ENCODE measurements at places on chromosomes 16 and 17.

GRCh38 chr17:38852771-38853291 is 690 bp downstream of the RPL23 start:
- DNase-seq: peak; percentile 47

- DNase-seq: no peak
Measured at GRCh38 chr16:46650254-46650623, 29.1 kb upstream of the SHCBP1 start.

- DNase-seq: no peak
Measured at GRCh38 chr16:6751191-6751590, 581.5 kb upstream of the RBFOX1 start.

DNA sequence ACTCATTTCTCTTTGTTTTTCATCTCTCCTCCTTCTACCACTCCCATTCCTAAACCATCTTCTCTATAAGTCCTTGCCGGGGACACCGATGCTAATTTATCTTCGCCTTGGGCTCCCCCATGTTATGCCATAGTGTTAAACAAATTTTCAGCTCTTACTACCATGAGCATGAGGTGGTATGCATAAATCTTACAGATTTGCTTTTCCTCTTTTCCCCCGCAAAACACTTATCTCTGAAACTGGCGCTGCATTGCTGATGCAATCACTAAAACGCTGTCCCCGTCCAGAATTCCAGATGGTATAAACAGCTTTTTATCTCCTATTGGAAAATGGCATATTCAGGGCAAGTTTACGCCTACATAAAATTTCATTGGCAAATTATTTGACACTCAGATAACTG is 673.6 kb upstream of the CDH8 start:
- no peak for DNase-seq

DNA sequence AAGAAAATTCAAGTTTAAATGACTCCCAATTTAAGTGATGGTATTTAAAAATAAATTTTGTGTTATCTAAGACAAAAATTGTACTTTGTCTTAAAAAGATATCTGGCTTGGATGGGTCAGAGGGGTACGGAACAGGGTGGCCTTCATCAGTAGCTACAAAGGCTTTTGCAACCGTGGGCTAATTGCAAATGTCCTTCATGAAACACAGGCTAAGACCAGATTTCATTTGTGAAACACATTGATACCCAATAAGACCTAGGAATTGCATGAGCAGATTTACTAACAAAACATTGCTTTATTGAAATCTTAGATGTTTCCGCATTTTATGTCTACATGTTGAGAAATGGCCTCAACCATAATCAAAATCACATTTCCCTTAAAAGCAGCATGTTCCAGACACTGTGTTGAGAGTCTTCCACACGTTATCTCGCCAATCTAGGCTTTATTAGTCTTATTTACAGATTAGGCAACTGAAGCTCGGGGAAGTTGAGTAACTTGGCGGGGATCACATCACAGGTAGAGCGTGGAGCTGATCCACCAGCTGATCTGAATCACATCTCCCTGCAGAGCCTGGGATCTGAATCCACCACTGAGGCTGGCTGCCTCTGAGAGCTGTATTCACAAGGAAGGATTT is 21.8 kb downstream of the FBXO39 start:
- no peak for DNase-seq

DNA sequence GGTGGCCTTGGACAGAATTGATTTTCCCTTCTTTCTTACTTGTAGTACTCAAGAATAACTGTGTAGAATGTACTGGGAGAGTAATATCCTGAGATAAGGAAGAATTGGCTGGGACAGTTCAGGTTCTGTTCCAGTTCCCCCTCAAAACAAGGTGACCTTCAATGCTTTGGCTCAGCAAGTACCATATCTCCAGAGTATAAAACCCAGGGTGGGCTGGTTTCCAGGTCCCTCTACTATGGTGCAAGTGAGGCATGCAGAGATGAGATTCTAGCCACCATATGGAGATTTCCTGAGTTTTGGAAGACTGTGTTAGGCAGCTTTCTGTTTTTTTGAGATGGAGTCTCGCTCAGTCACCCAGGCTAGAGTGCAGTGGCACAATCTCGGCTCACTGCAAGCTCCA is 18.1 kb upstream of the DLX3 start:
- DNase-seq: no peak

- DNase-seq: no peak
Measured at GRCh38 chr17:7352910-7353635, 1.1 kb downstream of the KCTD11 start.

DNA sequence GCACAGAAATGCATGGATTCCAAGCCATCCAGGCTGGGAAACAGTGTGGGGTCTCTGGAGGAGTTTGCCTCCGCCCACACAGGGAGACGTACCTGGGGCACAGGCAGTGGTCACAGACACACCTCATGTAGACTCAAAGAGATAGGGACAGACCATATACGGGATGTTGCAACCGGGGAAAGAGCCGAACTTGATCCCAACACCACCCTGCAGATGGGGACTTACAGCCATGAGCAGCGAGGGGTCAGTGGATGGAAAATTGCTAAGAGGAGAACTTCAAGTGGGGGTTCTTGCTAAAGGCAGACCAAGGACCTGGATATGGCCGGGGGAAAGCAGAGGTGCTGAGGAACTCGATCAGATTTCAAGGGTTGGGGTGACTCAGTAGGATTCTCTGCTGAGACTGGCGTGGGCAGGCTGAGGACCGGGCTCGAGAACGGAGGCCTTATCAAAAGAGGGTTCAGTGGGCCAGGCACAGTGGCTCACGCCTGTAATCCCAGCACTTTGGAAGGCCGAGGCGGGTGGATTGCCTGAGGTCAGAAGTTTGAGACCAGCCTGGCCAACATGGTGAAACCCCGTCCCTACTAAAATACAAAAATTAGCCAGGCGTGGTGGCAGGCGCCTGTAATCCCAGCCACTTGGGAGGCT is 12.0 kb upstream of the DNAH17 start:
- no peak for DNase-seq

DNA sequence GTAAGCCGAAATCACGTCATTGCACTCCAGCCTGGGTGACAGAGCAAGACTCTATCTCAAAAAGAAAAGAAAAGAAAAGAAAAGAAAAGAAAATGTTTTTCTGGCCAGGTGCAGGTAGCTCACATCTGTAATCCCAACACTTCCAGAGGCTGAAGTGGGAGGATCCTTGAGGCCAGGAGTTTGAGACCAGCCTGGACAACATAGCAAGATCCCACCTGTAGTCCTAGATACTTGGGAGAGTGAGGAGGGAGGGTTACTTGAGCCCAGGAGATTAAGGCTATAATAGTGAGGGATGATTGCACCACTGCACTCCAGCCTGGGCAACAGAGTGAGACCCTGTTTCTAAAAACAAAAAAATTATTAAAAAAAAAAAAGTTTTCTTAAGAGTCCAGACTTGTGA is 2.5 kb upstream of the ATP5MC1 start:
- DNase-seq: no peak

DNA sequence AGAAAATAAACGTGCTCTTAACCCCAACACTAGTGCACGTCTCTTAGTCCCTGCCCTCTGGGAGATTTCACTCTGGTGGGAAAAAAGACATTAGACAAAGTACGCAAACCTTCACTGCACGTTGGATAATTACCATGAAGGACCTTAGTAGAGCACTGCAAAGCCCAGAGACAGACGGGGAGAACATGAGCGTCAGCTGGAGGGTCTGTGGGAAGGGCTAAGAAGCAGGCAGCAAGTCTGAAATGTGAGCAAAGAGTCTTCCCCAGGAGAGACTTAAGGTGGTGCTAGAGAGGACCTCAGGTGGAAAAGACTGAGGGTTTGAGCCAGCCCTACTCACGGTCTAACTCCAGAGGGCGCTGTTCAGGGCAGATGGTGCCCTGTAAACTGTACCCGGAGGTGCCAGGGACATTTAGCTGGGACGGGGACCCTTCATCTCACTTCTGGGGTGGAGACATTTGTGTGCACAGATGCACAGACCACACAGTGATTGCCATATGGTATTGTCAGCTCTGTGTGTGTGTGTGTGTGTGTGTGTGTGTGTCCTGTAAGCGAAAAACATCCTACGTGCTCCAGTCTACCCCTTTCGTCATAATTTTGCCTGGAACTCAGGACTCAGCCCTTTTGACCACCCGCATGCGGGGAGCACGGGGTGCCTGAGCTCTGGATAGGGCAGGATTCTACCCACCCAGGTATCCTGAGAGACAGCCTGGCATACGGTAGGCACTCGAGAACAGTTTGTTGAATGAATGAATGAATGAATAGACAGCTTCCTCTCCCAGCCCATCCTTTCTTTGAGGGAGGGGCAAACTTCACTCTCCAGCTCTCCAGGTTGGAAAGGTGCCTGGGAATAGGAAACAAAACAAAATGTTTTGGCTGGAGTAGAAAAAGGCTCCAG is 10.1 kb upstream of the STAC2 start:
- DNase-seq: peak; percentile 10

- DNase-seq: no peak
Measured at GRCh38 chr17:17766077-17766743, 70.6 kb downstream of the SREBF1 start.

Data from T-helper 22 cell (primary cell).